DND-41 (cell line): ENCODE measurements at places on chromosomes 4 and X.
A peak's percentile ranks its signal among the peaks of the same experiment; 100 is the strongest.

DNA sequence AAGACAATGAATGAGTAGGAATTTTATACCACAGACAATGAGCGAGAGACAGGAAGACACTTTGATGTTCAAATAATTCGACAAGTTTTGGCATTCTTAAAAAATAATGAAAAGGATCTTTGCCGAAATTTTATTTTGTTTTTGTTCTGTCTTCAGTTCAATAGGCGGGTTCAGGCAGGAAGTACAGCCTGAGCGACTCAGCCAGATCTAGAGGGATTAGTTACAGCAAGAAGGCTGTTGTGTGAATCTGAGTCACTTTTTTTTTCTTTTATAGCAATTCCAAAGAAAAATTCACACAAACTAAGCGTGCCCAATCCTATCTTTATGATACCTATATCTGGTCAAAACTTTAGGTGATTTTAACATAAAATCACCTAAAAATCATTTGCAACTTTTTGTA, 505.4 kb upstream of the FAM241A start:
- no peaks in the 10 kb centered on the region for H3K4me1 ChIP-seq
- DNase-seq, result no peak
- no peaks in the 10 kb centered on the region for H3K36me3 ChIP-seq
- no peak overlapping the region for H3K4me3 ChIP-seq
- H3K27me3 ChIP-seq, result no peaks in the 10 kb centered on the region

DNA sequence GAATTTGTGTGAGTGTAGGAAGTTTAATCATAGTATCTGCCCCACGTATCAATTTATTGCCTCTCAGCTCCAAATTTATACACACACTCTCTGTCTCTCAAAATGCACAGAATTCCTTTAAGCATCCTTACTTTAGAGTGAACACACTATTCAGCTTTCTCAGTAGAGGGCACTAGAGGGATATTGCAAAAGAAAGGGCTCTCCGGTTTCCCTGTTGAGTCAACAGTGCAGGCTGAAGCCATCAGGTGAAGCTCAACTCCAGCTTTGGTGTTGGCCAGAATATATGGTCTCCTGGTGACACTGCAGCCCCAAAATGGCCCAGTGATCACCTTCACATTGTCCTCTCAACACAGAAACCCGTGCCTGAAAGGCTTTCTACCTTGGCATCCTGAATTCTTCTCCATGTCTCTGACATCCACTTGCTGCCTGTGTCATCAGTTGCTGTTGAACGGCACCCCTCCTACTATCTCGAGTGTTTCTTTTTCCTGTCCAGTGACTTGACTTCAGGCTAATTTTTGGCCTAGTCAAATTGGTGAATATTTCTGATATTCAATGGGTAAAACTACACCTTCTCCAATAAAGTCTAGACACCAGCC, 670.5 kb downstream of the GABRG1 start:
- H3K4me3 ChIP-seq, result no peak overlapping the region
- no peak for DNase-seq
- H3K36me3 ChIP-seq, result no peaks in the 10 kb centered on the region

DNA sequence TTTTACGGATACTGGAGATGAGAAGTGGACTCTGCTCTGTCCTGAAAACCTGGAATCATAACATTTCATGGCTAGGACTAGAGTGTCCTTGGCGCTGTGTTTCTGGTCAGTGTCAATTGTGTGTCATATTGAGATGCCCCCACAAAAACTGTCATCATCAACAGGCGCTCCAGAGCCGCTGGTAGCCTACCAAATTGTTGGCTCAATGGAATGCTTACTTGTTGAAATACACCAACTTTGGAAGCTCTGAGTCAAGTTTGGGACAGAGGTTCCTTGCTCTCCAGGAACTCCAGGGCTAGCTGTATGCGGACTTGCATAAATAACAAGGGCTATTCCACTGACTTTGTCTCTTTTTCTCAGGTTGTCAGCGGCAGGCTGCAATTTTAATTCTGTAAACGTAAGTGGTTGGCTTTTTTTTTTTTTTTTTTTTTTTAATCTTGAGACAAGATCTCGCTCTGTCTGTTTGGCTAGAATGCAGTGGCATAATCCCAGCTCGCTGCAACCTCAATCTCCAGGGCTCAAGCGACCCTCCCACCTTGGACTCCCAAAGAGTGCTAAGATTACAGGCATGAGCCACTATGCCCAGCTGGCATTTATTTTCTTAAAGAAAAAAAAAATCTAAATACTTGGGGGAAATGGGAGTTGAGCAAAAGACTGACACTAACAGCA, 871 bp upstream of the HPGD start:
- no peaks in the 10 kb centered on the region for H3K27me3 ChIP-seq
- no peaks in the 10 kb centered on the region for H3K36me3 ChIP-seq
- DNase-seq, result no peak
- no peak overlapping the region for H3K4me3 ChIP-seq
- no peaks in the 10 kb centered on the region for H3K4me1 ChIP-seq

DNA sequence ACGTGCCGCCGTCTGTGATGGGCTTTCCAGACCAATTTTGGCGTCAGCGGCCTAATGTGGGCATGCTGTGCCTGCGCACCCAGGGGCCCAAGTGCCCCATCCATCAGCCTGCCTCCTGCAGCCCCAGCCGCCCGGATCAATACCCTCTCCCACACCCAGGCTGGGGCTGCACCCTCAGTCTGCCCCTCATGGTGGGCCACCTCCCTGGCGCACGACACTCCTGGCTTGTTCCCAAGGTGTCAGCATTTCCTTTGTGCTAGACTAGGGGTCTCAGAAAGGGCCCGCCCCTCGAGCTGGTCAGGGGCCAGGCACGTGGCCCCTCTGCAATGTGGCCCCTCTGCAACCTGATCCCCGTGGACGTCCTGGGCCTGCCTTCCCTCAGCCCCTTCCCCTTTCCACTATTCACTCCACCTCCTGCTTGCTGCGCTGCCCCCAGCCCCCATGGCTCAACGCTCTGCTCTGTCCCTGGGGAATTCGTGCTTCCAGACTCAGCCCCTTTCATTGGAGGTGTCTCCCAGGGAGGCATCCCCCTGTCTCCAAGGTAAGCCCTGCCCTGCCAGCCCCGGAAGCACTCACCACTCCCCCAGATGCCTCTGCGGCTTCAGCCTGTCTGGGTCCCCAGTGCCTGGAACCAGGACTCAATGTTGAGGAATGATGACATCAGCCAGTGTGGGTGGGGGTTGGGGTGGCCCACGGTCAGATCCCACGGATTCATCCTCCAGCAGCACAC, 130.8 kb downstream of the HMX1 start:
- no peak overlapping the region for H3K4me3 ChIP-seq
- no peaks in the 10 kb centered on the region for H3K4me1 ChIP-seq
- no peaks in the 10 kb centered on the region for H3K27me3 ChIP-seq
- no peak overlapping the region for H3K27ac ChIP-seq

GRCh38 chrX:122238801-122239200, 945.3 kb upstream of the GRIA3 start:
- no peaks in the 10 kb centered on the region for H3K36me3 ChIP-seq
- no peak overlapping the region for H3K4me3 ChIP-seq
- H3K27me3 ChIP-seq, result no peaks in the 10 kb centered on the region
- H3K27ac ChIP-seq, result no peak overlapping the region

- H3K4me3 ChIP-seq, result no peak overlapping the region
- peaks cover 10% of the 10 kb centered on the region for H3K4me1 ChIP-seq
These were observed 2.3 kb upstream of the GRSF1 start for GRCh38 chr4:70841951-70842350.

DNA sequence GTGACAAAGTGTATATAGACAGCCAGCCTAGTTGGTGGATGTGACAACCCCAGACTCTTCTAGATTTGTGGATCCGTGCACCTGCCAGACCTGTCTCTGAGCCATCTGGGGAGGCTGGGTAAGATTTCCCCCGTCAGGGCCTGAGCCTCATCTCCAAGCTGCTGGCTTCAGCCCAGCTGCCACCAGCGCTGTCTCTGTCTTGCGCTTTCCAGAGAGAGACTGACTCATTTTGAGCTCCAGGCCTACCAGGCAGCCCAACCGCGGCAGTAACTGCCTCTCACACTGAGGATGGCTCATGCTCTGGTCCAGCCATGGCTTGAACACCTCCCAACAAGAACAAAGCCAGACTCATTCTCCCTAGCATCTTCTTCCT, 26.4 kb downstream of the NOP14 start:
- no peak overlapping the region for H3K4me3 ChIP-seq
- peaks cover 64% of the 10 kb centered on the region for H3K36me3 ChIP-seq
- peaks cover 49% of the 10 kb centered on the region for H3K4me1 ChIP-seq

DNA sequence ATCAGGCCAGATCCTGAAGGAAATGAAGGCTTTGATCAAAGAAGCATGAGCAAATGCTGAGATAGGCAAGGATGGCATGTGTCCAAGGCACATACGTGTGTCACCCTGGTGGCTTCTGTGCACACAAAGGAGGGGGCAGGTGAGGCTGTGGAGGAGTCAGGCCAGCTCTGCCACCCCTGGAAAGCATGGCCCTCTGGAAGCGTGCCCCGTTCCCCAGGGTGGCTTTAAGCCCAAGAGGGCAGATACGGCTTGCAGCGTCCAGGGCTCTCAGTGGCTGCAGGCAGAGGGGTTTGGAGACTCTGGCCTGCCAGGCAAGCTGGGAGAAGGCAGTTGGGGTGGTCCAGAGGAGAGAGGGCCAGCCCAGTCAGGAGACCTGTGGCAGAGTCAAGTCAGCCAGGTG, 25.6 kb downstream of the PNMA6E start:
- no peaks in the 10 kb centered on the region for H3K36me3 ChIP-seq
- no peaks in the 10 kb centered on the region for H3K4me1 ChIP-seq
- no peak overlapping the region for H3K4me3 ChIP-seq
- H3K27me3 ChIP-seq, result no peaks in the 10 kb centered on the region
- H3K27ac ChIP-seq, result no peak overlapping the region
- no peak for DNase-seq

DNA sequence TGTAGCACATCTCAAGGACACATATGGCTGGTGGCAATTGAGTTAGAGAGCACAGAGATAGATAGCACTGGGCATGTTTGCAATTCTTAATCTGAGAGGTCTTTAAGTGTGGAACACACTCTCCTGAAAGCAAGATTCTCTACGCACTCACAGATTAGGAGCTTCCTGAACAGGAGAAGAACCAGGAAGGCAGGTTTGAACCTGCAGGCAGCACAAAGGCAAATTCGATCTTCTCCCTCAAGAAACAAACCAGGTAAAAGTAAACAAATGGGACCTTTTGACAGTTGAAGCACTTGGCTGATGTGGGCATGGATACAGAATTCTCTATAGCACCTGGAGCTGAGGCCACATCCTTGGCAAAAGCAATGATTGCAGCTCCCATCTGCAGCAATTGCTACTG, 24.3 kb downstream of the HS3ST1 start:
- H3K27me3 ChIP-seq, result no peaks in the 10 kb centered on the region
- no peak overlapping the region for H3K27ac ChIP-seq
- H3K4me1 ChIP-seq, result no peaks in the 10 kb centered on the region
- H3K4me3 ChIP-seq, result no peak overlapping the region
- H3K36me3 ChIP-seq, result no peaks in the 10 kb centered on the region

DNA sequence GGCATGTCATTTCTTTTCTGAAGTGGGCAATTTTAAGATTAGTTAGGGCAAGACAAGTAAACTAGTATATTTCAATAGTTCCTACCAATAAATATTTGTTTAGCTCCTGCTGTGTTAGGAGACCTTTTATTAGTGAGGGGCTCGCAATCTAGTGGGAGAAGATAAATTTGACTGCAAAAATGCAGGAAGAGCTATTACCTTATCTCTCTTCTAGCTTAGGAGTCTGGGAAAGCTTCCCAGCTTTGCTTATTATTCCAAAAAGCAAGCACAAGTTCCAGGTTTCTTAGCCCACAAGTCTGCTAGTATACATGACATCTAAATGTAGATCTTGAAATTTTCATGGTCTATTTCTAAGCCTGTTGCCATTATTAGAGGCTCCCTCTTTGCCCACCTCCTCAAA, 191.1 kb downstream of the GC start:
- no peaks in the 10 kb centered on the region for H3K27me3 ChIP-seq
- no peak overlapping the region for H3K27ac ChIP-seq
- H3K36me3 ChIP-seq, result no peaks in the 10 kb centered on the region
- H3K4me1 ChIP-seq, result no peaks in the 10 kb centered on the region

- no peaks in the 10 kb centered on the region for H3K27me3 ChIP-seq
- no peaks in the 10 kb centered on the region for H3K36me3 ChIP-seq
- H3K4me3 ChIP-seq, result no peak overlapping the region
- H3K4me1 ChIP-seq, result no peaks in the 10 kb centered on the region
- H3K27ac ChIP-seq, result no peak overlapping the region
These were observed 252.9 kb upstream of the CXXC4 start for GRCh38 chr4:104747635-104748034.

- H3K4me1 ChIP-seq, result peaks cover 67% of the 10 kb centered on the region
- peak overlapping the region; percentile 86 for H3K27ac ChIP-seq
- peak overlapping the region; percentile 21; the same call in 1 of the 2 replicates for H3K4me3 ChIP-seq
- peaks cover 38% of the 10 kb centered on the region for H3K36me3 ChIP-seq
These were observed 65.9 kb downstream of the ANTXR2 start for GRCh38 chr4:80006935-80007744.

- H3K27me3 ChIP-seq, result no peaks in the 10 kb centered on the region
- no peaks in the 10 kb centered on the region for H3K4me1 ChIP-seq
- H3K4me3 ChIP-seq, result no peak overlapping the region
- H3K36me3 ChIP-seq, result no peaks in the 10 kb centered on the region
- no peak overlapping the region for H3K27ac ChIP-seq
These were observed 61.0 kb downstream of the HPRT1 start for GRCh38 chrX:134520860-134521390.

DNA sequence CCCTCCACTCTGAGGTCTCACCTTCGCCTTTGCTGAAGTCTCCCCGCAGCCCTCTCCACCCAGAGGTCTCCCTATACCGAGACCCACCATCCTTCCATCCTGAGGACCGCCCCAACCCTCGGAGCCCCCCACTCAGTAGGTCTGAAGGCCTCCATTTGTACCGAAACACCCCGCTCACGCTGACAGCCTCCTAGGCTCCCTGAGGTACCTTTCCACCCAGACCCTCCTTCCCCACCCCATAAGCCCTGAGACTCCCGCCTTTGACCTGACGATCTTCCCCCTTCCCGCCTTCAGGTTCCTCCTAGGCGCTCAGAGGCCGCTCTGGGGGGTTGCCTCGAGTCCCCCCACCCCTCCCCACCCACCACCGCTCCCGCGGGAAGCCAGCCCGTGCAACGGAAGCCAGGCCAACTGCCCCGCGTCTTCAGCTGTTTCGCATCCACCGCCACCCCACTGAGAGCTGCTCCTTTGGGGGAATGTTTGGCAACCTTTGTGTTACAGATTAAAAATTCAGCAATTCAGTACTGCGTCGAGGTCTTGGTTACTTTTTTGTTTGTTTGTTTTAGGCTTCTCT, 5.0 kb downstream of the SOD3 start:
- DNase-seq, result no peak
- H3K4me1 ChIP-seq, result no peaks in the 10 kb centered on the region
- H3K27ac ChIP-seq, result no peak overlapping the region

DNA sequence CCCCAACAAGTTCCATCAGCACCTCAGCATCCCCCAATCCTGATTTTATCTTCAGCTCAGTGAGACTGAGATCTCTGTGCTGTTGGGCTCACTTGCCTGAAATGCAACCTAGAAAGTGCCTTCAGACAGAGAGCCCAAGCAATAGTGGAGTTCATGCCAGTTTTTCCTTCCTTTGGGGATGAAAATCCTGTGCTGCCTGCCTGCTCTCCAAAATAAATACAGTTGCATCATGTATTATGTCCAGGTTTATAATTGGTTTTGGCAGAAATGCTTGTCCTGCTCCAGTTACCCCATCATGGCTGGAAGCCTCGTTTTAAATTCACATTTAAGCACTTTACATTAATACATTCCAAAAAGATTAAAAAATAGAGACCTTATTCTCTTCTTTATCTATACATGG, 1865.5 kb upstream of the TENM3 start:
- DNase-seq, result no peak
- no peaks in the 10 kb centered on the region for H3K4me1 ChIP-seq
- no peak overlapping the region for H3K4me3 ChIP-seq
- no peaks in the 10 kb centered on the region for H3K27me3 ChIP-seq
- no peaks in the 10 kb centered on the region for H3K36me3 ChIP-seq
- H3K27ac ChIP-seq, result no peak overlapping the region

GRCh38 chr4:122150931-122151330, 1.2 kb upstream of the BLTP1 start:
- no peak for DNase-seq
- H3K27ac ChIP-seq, result no peak overlapping the region
- H3K4me1 ChIP-seq, result peaks cover 28% of the 10 kb centered on the region
- no peaks in the 10 kb centered on the region for H3K27me3 ChIP-seq
- H3K36me3 ChIP-seq, result peaks cover 6% of the 10 kb centered on the region
